ENCODE measurements at places on chromosomes 4 and X.
A peak's percentile ranks its signal among the peaks of the same experiment; 100 is the strongest.

GRCh38 chrX:78650906-78651437, 8.2 kb downstream of the RTL3 start:
- H3K36me3 ChIP-seq: no peaks in the 10 kb centered on the region
- DNase-seq: no peak
- H3K27me3 ChIP-seq: no peaks in the 10 kb centered on the region
- H3K4me1 ChIP-seq: no peaks in the 10 kb centered on the region
- H3K27ac ChIP-seq: no peak overlapping the region

- H3K27ac ChIP-seq: no peak overlapping the region
- no peaks in the 10 kb centered on the region for H3K27me3 ChIP-seq
- no peak overlapping the region for H3K4me3 ChIP-seq
- H3K36me3 ChIP-seq: no peaks in the 10 kb centered on the region
Observed at GRCh38 chr4:26179316-26179760, 141.5 kb upstream of the RBPJ start.

- DNase-seq: no peak
- H3K4me1 ChIP-seq: no peaks in the 10 kb centered on the region
- no peaks in the 10 kb centered on the region for H3K27me3 ChIP-seq
- H3K36me3 ChIP-seq: no peaks in the 10 kb centered on the region
- H3K27ac ChIP-seq: no peak overlapping the region
- no peak overlapping the region for H3K4me3 ChIP-seq
Observed at GRCh38 chrX:37847733-37848197, 394 bp upstream of the DYNLT3 start.

GRCh38 chrX:134745636-134746409, 87.6 kb upstream of the PLAC1 start:
- no peaks in the 10 kb centered on the region for H3K4me1 ChIP-seq
- no peak for DNase-seq
- H3K36me3 ChIP-seq: no peaks in the 10 kb centered on the region
- H3K27ac ChIP-seq: no peak overlapping the region
- H3K4me3 ChIP-seq: no peak overlapping the region

DNA sequence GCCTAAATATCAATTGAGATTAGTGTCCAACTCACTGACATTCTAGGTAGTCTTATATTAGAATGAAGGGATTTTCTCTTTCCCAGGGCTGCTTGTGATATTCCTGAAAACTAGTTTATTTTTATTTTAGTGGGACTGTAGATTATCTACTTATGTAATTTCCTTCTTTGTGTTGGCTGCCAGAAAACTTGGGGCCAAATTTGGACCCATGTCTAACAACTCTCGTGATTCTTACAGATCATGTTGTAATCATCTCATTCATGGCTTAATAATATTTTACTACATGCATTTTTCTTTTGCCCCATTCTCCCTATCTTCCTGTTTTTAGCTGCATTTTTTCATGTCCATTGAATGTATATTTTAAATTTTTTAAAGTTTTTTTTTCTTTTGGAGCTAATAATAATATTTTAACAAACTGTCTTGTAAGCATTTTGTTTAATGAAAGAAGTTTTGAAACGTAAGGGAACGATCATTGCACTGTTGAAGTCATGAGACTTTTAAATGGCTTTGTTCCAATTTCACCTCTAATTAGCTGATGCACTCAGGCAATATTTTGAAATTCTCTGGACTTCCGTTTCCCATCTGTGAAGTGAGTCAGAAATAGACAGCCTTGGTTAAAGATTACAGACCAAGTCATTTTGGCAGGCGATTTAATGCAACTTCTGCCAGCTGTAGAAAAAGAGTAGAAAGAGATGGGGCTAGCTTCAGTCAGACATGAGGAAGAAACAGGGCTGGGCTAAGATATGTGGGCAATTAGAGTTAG, 14.3 kb upstream of the TDO2 start:
- no peaks in the 10 kb centered on the region for H3K27me3 ChIP-seq
- no peak for DNase-seq
- no peak overlapping the region for H3K27ac ChIP-seq
- no peak overlapping the region for H3K4me3 ChIP-seq
- no peaks in the 10 kb centered on the region for H3K36me3 ChIP-seq
- H3K4me1 ChIP-seq: no peaks in the 10 kb centered on the region

DNA sequence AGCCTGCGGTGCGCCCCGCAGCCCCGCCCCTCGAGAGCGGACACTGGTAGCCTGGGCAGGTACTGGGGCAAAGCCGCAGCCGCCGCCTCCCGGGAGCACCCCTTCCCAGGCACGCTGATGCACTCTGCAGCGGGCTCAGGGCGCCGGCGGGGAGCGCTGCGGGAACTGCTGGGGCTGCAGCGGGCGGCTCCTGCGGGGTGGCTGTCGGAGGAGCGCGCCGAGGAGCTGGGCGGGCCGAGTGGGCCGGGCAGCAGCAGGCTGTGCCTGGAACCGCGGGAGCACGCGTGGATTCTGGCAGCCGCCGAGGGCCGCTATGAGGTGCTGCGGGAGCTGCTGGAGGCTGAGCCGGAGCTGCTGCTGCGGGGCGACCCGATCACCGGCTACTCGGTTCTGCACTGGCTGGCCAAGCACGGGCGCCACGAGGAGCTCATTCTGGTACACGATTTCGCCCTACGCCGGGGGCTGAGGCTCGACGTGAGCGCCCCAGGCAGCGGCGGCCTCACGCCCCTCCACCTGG, 401 bp downstream of the SOWAHD start:
- peaks cover 3% of the 10 kb centered on the region for H3K27me3 ChIP-seq
- no peak overlapping the region for H3K27ac ChIP-seq
- H3K4me3 ChIP-seq: peak overlapping the region; percentile 17
- DNase-seq: peak; percentile 22

DNA sequence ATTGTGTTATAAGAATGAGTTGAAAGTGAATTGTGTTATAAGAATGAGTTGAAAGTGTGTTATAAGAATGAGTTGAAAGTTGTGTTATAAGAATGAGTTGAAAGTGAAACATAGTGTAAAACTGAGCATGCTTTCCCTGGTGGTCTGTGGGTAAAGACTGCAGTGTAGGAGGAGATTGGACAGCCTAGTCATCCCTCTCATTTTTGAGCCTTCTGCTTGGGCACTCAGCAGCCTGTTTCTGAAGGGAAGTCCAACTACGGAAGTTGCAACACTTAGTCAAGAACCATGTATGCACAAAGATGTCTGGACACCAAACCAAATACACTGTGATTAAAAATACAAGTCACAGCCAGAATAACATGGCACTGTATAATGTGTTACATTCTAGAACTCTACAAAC, 72.6 kb downstream of the ANK2 start:
- no peaks in the 10 kb centered on the region for H3K4me1 ChIP-seq
- no peaks in the 10 kb centered on the region for H3K36me3 ChIP-seq
- H3K27me3 ChIP-seq: no peaks in the 10 kb centered on the region
- no peak overlapping the region for H3K27ac ChIP-seq
- no peak overlapping the region for H3K4me3 ChIP-seq

DNA sequence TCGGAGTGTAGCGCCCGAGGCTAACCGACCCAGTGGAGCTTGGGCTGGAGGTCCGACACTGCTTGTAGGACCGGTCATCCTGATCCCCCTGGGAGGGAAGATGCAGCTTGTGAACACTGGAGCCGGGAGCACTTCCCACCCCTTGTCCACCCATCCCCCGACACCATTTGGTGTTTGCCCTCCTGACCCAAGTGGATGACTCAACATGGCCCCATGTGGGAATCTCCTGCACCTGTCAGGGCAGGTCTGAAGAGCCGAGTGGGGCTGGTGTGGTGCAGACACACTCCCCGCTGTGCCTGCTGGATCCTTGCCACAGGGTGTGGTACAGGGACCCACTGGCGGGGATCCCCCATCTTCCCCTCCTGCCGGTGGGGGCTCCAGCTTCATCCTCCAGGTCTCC, 90.0 kb upstream of the AFAP1 start:
- peak; percentile 59 for DNase-seq
- no peaks in the 10 kb centered on the region for H3K4me1 ChIP-seq
- H3K27me3 ChIP-seq: no peaks in the 10 kb centered on the region
- H3K4me3 ChIP-seq: no peak overlapping the region
- H3K36me3 ChIP-seq: no peaks in the 10 kb centered on the region
- H3K27ac ChIP-seq: no peak overlapping the region

DNA sequence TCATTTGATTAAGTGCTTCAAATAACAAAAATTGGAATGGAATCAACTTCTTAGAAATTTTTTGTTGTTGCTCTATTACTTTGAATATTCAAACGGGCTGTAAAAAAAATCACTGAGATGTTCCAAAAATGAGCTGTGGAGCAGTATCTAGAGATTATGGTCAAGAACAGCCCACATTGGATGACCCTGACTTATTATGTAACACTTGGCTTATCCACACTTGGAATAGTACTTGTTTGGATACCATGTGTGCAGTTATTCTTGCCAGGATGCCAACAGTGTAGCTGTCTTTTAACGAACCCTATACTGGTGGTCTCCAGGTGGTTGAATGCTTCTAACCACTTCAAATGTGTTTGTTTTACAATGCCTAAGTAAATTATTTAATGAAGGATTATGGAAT, 64.9 kb upstream of the CAMK2D start:
- H3K4me3 ChIP-seq: no peak overlapping the region
- H3K4me1 ChIP-seq: no peaks in the 10 kb centered on the region
- no peaks in the 10 kb centered on the region for H3K27me3 ChIP-seq
- H3K36me3 ChIP-seq: no peaks in the 10 kb centered on the region

DNA sequence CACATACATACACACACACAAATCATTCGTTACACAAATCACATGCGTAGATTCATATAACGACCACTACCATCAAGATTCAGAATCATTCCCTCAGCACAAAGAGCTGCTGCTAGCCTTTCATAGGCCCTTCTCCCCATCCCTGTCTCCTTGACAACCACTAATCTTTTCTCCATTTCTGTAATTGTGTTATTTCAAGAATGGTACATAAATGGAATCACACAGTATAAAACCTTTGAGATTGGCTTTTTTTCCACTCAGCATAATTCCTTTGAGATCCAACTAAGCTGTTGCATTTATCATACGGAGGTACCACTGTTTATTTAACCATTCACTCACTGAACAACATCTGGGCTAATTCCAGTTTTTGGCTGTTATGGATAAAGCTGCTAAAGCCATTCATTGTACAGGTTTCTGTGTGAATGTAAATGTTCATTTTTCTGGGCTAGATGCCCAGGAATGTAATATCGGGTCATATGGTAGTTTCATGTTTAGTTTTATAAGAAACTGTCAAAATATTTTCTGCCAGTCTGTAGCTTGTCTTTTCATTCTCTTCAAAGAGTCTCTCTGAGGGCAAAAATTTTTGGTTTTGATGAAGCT, 64.1 kb downstream of the USP11 start:
- no peak overlapping the region for H3K4me3 ChIP-seq
- DNase-seq: no peak
- no peaks in the 10 kb centered on the region for H3K36me3 ChIP-seq
- H3K27me3 ChIP-seq: no peaks in the 10 kb centered on the region

GRCh38 chr4:24000470-24000831, 110.6 kb upstream of the PPARGC1A start:
- no peaks in the 10 kb centered on the region for H3K36me3 ChIP-seq
- peaks cover 3% of the 10 kb centered on the region for H3K4me1 ChIP-seq
- no peak overlapping the region for H3K4me3 ChIP-seq
- no peaks in the 10 kb centered on the region for H3K27me3 ChIP-seq
- no peak for DNase-seq
- H3K27ac ChIP-seq: no peak overlapping the region

DNA sequence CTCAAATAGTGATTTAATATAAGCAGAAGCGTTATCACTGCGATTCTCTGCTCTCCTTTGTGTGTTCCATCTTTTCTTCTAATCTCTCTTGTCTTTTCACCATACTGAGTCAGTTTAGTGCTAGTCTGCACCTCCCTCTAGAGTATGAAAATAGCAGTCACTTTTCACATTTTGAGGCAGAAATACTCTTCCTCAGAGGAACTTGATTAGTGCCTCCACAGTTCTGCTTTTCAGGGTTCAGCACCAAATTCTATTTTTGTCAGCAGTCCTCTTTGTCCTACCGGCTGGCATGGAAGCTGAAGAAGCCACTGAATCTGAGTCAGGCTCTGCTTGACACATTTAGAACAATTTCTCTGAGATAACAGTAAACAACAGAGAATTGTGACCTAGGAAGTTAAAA, 49.7 kb upstream of the ANKRD17 start:
- no peak overlapping the region for H3K4me3 ChIP-seq
- no peak overlapping the region for H3K27ac ChIP-seq
- DNase-seq: peak; percentile 40
- no peaks in the 10 kb centered on the region for H3K27me3 ChIP-seq
- H3K4me1 ChIP-seq: no peaks in the 10 kb centered on the region

DNA sequence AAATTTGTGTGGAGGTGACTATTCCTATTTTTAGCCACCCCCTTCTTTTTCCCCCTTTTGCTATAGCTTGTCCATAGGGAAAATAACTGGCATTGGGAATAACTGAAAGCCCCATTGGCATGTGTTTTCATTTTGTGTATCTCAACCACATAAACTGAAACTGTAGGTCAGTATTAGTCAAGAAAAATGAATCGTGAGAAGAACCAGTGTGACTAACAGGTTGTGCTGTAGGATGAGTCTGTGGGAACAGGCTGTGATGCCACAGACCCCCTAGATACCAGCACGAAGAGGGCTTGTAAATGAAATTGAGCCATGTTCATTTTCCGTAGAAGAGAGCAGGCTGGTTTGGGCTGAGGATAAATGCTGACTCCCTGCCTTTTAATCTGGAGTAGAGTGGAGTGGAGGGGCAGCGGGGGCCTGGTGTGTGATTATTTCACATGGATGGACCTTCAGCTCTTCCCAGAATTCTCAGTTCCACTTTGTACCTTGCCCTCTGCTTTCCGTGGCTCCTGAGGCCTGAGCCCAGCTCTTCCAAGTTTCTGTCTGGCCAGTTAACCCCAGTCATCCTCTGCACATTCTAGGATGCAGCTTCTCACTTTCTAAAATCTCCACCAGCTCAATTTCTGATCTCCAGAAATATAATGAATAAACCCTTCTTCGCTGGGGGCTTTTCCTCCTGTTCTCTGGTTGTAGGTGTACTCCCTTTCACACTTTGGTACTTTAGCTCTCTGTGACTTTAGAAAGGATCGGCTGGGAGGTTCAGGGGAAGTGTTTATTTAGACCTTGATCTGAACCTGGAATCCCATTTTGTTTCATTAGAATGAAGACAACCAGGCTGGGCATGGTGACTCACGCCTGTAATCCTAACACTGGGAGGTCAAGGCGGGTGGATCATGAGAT, 37.3 kb downstream of the DCUN1D4 start:
- H3K36me3 ChIP-seq: no peaks in the 10 kb centered on the region

DNA sequence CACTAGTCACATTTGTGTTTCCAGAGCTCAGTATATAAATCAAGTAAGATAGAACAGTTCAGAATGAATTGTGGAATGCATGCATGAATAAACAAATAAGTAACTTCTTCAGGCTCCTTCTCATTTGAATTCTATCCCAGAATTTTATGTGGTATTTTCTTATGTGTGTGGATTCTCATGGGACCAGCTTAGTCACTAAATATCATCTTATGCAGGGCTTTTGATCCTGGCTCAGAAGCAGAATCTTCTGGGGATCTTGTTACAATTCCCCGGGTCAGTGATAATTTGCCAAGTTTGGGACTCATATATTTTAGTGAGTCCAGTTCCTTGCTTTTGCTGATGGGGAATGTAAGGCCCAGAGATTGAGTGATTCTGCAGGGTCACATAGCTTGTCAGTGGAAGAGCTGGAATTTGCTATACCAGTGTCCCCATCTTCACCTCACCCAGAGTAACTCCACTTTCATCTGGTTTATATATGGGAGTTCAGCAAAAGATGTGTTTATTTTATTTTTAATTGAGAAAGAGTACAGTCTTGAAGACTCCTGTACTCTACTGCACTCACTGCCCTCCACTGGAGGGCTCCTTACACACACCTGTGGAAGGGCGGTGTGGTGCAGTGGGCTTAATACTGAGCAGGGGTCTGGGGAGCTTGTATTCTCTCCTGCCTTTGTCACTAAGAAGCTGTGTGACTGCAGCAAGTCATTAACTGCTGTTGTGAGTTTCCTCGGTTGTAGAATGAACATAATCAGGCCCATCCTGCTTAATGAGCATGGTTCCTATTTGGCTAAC, 198.2 kb upstream of the CXorf66 start:
- H3K4me1 ChIP-seq: no peaks in the 10 kb centered on the region
- no peaks in the 10 kb centered on the region for H3K36me3 ChIP-seq
- no peaks in the 10 kb centered on the region for H3K27me3 ChIP-seq
- no peak for DNase-seq
- no peak overlapping the region for H3K4me3 ChIP-seq
